ENCODE measurements at places on chromosomes 16 and 17.
A peak's percentile ranks its signal among the peaks of the same experiment; 100 is the strongest.

DNA sequence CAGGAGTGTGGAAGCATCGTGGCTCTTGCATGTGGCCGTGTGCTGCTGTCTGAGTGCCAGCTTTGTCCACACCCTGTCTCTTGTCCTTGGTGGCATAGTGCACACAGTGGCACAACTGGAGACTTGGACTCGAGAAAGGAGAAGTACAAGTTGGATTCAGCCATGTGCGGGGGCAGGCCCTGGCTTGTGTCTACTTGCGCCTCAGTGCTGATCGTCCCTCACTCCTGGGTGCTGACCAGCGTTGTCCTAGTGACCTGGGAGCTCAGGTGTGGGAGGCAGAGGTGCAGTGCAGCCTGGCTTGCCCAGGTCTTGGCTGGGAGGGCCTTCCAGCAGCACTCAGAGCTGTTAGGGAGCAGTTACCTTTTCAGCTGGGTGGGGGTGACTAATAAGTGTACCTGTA is 20.6 kb downstream of the MPRIP start:
- DNase-seq, result no peak

GRCh38 chr16:47627085-47627639 is 166.0 kb downstream of the PHKB start:
- DNase-seq, result no peak

DNA sequence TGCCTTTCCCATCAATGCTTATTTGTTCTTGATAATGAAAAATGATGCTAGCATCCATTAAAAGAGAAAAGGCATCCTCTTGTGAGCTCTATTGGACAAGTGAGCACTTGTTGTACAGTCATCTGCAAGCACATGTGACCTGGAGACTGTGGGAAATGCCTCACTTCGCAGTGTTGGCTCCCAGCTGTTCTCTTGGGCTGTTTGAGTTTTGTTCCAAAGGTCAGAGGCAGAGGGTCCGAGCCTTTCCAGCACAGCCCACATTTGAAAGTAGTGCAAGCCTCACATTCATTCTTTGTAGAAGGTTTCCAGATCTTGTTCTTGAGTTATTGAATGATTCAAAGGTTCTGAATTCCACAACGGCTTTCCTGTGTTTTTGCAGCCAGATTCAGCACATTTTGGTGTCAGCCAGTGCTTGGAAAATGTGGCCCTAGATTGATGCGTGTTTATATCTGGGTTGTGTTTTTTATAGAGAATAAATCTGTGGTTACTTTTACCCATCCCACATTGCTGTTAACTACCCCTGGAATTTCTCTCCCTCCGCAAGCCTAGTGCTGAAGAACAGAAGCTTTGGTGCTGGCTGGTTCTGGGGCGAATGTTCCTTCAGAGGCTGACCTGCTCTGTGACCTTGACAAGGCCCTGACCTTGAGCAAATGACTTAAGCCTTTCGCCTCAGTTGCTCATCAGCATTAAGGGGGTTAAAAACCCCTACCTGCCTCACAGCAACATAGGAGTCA is 49.8 kb downstream of the CDH1 start:
- DNase-seq, result no peak

DNA sequence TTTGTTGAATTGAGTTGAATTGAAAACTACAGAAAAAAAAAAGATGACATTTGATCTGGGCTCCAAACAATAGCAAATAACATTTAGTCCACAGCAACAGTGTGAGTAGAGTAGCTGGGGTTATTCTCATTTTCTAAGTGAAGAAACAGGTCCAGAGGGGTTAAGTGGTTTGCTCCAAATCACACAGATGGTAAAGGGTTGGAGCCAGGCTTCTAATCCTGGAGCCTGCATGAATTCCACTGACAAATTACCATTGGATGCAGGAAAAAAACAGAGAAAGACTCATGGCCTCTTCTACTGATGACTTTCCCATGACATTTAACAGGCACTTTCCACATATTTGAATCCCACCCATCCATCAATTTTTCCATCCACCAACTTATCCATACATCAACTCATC is 182.4 kb downstream of the HS3ST4 start:
- no peak for DNase-seq

GRCh38 chr17:60416368-60416925 is 5.8 kb upstream of the CHCT1 start:
- no peak for DNase-seq

- no peak for DNase-seq
These were observed 84.4 kb downstream of the RPGRIP1L start for GRCh38 chr16:53619235-53619634.

DNA sequence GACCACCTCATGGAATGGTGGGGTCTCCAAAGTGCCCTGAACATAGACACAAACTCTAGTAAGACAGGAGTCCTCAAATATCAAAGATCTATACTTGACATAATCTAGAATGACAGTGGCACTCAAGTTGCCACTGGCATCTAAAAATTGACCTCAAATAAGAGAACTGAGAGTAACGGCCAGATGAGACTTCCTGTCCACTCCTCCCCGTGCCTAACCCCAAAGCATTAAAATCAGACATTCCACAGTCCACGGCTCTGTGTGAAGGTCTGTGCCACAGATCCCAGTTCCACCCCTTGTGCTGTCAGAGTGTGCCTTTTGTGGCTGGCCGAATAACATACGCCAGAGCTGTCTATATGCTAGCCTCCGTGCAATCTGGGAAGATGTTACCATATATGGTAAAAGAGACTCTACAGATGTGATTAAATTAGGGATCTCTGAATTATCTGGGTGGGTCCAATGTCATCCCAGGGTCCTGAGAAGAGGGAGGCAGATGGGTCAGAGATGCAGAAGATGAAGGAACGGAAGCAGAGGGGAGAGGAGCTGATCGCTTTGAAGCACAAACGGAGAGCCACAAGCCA is 21.0 kb upstream of the EVPL start:
- peak; percentile 65 for DNase-seq

DNA sequence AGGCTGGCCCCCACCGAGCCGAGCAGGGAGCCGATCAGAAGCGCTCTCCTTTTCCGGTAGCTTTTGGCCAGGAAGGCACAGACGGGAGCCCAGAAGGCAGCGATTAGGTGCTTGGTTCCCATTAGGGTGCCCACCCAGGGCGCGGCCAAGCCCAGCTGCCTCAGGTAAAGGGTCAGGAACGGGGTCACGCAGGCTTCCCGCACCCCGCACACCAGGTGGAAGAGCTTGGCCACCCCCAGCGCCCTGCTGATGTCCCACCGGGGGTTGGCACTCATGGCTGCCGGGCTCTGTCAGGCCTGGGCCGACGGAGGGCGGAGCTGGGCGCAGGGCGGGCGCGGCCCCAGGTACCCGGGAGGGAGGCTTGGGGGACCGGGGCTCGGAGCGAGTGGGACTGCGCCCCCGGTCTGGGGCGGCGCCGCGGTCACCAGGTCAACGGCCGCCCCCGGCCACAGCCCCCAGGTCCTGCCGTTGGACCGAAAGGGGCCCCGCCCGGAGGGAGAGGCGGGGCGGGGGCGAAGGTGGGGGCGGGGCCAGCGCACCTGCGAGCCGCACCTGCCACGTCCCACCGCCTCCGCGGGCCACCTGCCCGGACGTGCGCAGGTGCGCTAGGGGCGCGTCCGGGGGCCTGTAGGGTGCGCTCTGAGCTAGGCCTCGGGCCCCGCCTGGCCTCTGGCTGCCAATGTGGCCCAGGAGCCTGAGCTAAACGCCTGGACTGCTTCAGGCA is at the start of gene MFSD6L:
TSS of gene MFSD6L (minus strand) at position 520 of the 724 bp plus-strand sequence. CDS start at position 275, 245 bp downstream.
- DNase-seq, result peak; percentile 4

GRCh38 chr17:45791935-45792334 is 7.8 kb downstream of the CRHR1 start:
- DNase-seq, result no peak

DNA sequence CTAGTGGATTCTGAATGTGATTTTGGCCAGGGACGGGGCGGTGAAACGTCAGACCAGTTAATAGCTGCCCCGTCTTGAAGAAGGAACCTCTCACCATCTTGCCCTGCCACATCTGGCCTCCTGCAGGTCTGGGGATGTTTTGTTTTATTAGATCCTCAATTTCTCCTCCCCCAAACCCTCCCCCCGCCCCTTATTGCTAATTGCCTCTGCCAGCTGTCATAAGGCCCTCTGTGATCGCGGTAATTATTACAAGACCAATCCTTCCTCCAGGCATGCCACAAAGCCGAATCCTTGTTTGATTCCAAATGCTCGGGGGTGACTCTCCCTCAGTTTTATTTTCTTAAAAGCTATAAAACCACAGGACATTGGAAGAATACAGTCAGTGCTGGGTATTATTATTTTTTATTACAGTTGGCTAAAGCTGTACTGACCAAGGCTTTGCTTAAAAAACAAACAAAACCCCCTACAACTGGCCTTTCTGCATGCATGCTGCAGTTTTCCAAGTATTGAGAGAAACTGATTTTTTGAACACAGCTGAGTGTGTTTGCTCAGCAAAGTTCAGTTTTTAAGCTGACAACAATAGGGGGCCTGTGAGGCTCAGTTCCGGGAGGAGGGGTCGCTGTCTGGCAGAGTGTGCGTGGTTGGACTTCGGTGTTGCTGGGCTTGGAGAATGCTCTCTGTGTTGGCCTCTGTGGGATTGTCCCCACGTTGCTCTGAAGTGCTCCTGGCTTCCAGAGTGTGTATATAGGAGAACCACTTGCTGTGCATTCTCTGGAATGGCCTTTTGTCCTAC is 1.7 kb downstream of the KSR1 start:
- DNase-seq, result peak; percentile 56

DNA sequence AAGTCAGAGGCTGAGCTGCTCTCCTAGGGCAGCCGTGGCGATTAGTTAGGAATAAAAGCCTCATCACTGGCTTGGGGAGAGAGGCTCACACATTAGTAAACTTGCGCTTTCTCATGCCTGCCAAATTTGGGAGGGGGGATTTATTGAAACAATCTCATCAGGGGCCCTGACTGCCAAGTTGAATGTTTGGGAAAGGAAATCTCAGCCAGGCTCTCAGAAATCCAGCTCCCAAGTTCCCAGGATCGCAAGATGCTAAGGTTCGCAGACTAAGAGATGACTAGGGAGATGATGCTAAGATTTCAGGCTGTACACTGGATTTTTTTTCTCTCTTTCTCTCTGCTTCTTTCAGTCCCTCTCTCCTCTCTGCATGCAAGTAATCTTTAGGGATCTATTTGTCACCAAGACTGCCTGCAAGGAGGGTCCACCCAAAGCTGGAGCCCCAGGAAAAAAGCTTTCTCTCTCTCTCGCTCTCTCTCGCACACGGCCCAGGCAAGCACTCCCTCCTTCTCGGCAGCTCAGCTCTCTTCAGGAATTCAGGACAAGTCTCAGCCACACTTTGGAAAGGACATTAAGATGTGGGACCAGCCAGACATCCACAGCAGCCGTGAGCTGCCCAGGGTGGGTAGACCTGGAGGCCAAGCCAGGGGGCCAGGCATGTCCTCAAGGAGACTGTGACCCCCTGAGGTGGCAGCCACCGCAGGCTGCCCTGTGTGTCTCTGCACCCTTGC is 1.4 kb downstream of the GPR139 start:
- no peak for DNase-seq

DNA sequence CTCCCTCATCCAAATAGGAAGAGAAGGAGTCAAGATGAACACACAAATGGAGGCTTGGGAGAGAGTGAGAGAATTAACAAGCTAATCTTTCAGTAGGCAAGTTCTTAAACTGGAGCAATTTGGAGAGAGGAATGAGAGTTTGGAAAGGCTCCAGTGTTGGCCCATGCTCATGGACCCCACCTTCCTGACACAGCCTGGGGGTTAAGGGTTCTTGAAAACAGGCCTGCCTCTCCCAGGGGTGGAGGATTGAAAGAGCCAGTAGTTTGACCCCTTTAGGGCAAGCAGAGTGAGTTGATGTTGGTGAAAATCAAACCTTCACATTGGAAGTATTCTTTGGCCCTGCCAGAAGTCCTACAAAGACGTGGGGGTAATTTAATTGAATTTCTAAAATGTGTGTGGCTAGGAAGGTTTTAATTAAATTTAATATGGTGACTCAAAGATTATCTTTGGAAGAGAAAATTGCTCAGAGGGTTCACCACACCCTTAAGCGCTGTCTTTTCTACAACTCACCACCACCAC is 5.8 kb downstream of the HOXB3 start:
- no peak for DNase-seq

DNA sequence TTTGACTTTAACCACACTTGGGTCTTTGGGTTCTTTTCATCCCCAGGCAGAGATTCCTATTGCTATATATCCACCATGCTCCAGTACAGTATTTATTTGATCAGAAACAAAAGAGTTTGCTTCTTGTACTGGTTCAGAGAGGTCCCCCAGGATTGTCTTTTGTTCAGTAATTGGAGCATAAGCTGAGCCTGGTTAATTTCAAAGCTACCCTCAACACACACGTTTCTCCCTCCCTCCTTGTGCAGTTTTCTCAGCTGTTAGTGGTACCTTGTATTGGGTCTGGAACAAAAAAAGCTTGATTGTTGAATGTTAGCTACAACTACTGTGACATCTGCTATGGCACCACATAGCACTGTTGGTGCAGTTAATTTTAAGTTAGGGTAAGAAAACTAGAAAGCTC is 50.0 kb downstream of the NUP93 start:
- no peak for DNase-seq

DNA sequence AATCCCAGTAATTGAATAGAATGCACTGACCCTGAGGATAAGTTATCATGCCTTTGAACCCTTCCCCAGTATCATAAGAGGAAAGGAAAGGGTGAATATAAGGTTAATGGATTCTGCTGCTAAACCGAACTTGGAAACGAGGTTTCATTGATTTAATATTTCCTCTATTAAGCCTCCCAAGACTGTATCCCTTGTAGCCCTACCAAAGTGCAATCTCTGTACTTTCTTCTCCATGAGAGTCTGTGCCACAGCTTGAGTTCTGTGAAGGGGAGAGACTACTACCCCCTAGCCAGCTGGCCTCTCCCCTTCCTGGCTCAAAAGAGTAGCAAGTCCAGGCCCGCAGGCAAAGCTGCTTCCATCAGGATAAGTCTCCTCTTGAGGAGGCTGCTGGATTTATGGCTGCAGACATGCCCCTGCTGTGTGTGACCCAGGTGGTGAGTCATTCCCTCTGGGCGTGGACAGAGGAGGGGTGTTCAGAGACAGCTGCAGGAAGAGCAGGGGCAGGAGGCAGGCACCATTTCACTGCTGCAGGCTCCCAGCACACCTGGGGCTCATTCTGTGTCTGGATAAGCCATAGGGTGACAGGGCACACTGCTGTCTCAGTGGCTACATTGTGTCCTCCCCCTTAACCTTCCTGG is 58.4 kb downstream of the TOM1L2 start:
- peak; percentile 41 for DNase-seq
